ENCODE measurements at places on chromosomes 2 and 18.

DNA sequence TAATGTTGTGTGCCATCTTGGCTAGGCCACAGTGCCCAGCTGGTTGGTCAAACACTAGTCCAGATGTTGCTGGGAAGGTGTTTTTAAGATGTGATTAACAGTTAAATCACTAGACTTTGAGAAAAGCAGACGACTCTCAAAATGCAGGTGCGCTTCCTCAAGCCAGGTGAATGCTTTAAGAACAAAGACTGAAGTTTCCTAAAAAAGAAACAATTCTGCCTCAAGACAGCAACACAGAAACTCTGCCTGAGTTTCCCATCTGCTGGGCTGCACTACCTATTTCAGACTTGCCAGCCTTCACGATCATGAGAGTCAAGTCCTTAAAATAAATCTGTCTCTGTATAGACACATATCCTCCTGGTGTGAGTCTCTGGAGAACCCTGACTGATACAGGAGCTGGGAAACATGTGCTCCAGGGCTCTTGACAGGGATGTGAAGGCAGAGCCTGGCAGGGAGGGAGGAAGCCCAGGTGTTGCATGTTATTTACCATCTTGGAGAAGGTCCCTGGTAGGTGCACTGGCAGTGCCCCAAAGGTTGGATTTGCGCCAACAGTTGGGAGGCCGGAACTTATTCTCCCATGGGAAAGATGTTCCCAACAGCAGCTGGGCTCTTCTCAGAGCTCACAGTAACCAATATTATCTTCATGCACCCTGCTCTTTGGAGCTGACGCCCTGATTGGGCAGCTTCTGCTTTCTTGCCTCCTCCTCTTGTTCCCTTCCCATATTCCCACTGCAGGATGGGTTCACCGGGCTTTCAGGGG is 43.9 kb downstream of the ST6GAL2 start:
- no peak for DNase-seq

GRCh38 chr18:8507361-8507760 is 101.9 kb upstream of the RAB12 start:
- DNase-seq, result no peak

- no peak for DNase-seq
These were observed 998 bp downstream of the RNF149 start for GRCh38 chr2:101307503-101307902.

DNA sequence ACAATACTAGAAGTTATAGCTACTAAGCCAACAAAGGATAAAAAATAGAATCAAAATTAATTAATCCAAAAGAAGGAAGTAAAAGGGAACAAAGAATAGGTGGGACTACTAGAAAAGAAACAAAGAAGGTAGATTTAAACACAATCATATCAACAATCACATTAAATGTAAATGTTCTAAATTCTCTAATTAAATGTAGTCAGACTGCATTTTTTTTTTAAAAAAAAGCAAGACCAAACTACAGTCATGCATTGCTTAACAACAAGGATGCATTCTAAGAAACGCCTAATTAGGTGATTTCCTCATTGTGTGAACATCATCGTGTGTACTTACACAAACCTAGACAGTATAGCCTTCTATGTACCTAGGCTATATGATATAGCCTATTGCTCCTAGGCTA is 59.7 kb upstream of the ADAM23 start:
- no peak for DNase-seq

DNA sequence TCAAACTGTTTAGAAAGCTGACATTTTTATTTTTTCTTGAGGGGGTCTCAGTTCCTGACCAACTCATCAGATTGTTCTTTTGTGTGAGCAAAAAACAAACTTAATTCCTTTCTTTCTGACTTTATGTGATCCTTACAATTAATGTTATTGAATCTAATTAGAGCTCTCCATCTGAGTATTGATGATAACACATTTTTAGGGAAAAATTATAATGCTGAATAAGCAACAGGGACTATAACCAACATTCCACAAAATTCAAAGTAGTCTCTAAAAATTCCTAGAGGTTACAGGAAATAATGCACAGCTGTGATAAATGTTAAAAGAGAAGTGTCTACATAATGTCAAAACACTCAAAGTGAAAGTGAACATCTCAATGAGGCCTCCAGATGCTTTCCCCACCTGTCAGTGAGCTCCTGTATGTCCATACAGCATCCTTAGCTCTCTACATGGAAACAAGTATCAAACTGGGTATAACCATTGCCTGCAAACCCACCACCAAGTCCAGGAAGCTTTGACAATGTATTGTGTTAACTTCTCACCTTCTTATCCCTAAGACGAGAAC is 786.0 kb upstream of the SLC39A10 start:
- DNase-seq, result no peak
